ENCODE measurements at places on chromosomes 6 and 20.

DNA sequence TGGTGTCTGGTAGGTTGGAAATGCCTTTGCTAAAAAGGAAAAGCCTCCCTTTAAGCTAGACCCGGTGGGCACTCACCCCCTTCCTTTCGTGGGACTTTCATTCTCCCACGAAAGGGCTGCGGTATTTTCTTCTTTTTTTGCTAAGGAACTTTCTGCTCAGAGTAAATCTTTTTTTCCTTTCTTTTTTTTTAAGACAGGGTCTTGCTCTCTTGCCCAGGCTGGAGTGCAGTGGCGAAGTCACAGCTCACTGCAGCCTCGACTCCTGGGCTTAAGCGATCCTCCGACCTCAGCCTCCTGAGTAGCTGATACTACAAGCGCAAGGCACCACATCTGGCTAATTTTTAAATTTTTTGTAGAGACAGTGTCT, 4.0 kb downstream of the TP53TG5 start:
- H3K27ac ChIP-seq = no peak overlapping the region
- no peaks in the 10 kb centered on the region for H3K36me3 ChIP-seq
- H3K27me3 ChIP-seq = no peaks in the 10 kb centered on the region
- DNase-seq = no peak
- peak overlapping the region; percentile 64 for H3K4me3 ChIP-seq

DNA sequence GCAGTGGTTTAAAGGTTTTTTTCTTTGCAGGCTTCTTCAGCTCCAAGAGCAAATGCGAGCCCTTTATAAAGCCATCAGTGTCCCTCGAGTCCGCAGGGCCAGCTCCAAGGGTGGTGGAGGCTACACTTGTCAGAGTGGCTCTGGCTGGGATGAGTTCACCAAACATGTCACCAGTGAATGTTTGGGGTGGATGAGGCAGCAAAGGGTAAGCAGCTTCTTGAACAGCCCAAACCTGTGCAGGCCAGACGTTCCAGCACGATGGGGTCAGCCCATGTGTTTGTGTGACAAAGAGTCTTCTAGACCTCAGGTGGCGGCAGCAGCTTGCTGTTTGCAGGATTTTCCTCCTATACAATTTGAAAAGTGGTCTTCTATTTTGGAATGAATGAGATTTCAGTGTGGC, 17.7 kb downstream of the DSP start:
- no peak for DNase-seq
- no peak overlapping the region for H3K4me3 ChIP-seq
- H3K27me3 ChIP-seq = no peaks in the 10 kb centered on the region
- no peaks in the 10 kb centered on the region for H3K4me1 ChIP-seq

DNA sequence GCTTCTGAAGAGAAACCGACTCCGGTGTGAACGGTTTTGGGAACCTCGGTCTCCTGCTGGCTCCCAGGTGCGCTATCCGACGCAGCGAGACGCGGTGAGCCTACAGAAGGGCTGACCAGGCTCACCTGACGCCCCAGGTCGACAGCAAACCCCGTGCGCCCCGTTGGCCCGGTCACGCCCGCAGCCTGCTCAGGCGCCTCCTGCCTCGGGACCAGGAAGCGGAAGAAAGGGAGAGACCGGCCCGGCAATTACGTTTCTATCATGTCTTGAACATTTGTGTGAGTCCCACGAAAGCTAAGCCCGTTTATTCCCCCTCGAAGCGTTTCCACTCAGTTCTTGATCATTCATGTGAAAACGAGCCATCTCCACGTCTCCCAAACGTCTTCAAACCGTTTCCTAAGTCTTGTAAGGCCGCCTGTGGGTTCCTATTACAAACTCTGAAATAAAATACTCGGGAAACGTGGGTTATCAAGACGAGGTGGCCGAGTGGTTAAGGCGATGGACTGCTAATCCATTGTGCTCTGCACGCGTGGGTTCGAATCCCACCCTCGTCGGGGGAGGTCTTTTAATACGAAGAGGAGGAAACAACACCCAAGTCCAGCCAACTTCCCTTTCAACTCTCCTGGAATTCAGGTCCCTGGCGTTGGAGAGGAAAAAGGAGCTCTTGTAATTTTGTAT, 150.5 kb upstream of the PRSS16 start:
- no peaks in the 10 kb centered on the region for H3K36me3 ChIP-seq
- peaks cover 38% of the 10 kb centered on the region for H3K27me3 ChIP-seq
- H3K4me1 ChIP-seq = peaks cover 15% of the 10 kb centered on the region
- peak; percentile 43 for DNase-seq

DNA sequence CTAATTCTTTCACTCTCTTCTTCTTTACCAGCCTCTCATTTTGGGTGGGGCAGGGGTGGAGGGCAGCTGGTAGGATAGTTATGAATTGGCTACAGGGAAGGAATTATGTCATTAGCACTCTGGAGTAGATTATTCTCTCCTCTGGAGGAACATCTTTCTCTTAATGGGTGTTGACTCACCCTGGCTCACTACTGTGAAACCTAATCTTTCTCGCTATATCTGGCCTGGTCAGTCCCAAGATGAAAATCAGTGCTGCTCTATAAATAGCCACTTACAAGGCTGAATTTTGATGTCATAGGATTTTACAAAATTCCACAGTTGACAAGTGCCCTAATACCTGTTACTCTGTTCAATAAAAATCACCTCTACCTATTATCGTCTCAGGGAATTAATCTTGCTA, 151.3 kb downstream of the COL9A1 start:
- DNase-seq = no peak
- no peak overlapping the region for H3K27ac ChIP-seq
- no peaks in the 10 kb centered on the region for H3K4me1 ChIP-seq
- peaks cover 48% of the 10 kb centered on the region for H3K36me3 ChIP-seq
- H3K4me3 ChIP-seq = no peak overlapping the region
